ENCODE measurements at places on chromosomes 7 and 10. TPM values are rescaled to one million over a fixed set of nuclear protein-coding genes. Genes with fewer than 3 reads are reported as not detected.

GRCh38 chr10:28722065-28722803 lies 44.9 kb downstream of the BAMBI start:
- DNase-seq, result peak; percentile 19

DNA sequence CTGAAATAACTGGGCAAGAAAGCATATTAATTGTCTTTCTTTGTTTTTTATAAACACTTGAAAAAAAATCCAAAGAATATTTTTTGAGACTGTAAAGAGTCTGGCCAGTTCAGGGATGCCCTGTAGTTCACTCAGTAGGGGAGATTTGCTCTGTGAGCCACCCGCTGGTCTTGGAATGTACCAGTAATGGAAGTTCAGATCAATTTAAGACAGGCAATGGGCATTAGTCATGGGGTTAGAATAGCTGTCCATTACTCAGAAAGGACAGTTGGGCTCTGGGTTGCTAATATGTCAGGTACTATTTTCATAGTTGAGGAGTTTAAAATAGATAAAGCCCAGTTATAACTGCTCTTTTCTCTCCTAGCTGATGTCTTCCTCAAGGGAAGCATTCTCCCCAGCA lies 38.7 kb downstream of the A1CF start:
- DNase-seq, result no peak

GRCh38 chr7:45910855-45911254 lies 10.2 kb downstream of the IGFBP3 start:
- DNase-seq, result no peak

GRCh38 chr7:7706556-7707172 lies 11.7 kb downstream of the RPA3 start:
- no peak for DNase-seq

DNA sequence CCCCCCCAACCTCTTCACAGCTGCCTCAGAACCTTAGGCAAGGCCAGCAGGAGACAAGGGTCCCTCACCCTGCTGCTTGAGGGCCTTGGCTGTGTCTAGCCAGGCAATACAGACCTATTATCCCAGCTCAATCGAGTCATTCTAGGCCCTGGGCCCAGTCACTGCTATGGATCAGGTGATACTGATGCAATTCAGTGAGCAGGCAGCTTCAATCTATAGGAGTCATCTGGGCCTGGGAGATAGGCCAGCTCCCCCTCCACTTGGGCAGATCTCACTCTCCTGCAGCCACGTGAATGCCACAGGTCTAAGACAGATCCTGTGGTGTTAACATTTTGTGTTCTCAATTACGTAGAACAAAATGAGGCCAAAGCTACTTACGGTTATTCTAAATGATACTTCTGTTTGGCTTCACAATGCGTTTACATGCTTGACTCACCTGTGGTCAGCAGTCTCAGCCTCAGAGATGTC lies 68.0 kb upstream of the LRRC4 start:
- no peak for DNase-seq

GRCh38 chr7:83210479-83210878 lies 47.8 kb upstream of the PCLO start:
- no peak for DNase-seq

The GDF2 gene
- not detected for total RNA-seq

The KIAA1217 gene
- 144 TPM for total RNA-seq

The ELOVL3 gene
- total RNA-seq, result 0.25 TPM

The CPA2 gene
- not detected for total RNA-seq

The ZCCHC24 gene
- 31.6 TPM for total RNA-seq

- peak; percentile 20 for DNase-seq
These were observed 15.5 kb downstream of the CARD11 start for GRCh38 chr7:3028071-3028757.

The AOAH gene
- 2.1 TPM for total RNA-seq

The MINDY4 gene
- total RNA-seq, result 1.5 TPM

The POU6F2 gene
- not detected for total RNA-seq

DNA sequence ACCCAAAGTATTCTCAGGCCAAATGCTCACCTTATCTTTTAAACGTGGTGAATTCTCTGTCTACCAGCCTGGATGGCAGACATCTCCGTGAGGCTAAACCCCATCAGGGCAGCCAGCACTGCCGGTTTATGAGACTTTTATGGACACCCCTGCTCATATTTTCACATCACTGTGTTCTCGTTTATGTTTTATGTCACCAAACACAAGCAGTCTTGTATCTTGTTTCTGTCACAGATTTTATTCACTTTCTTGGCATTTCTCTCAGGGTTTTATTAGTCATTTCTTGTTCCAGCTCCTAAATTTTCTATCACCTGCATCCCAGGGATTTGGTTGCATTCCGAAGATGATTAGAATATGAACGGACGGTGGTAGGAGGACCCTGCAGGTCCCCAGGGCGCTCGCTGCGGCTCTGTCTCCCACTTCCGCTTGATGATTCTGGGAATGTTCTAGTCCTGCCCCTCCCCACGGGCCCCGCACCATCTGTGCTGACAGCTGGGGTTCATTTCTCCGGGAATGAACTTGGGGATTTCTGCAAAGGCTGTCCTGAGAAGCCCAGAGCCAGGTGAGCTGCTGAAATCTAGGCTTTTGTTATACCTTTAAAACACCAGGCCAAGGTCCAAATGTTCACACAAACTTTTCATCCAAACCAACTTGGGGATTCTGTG lies 217.6 kb downstream of the GFRA1 start:
- peak; percentile 50 for DNase-seq

- no peak for DNase-seq
These were observed 74.1 kb upstream of the ANK3 start for GRCh38 chr10:60463746-60464145.

- no peak for DNase-seq
These were observed 11.1 kb downstream of the KAZALD1 start for GRCh38 chr10:101072923-101073322.

DNA sequence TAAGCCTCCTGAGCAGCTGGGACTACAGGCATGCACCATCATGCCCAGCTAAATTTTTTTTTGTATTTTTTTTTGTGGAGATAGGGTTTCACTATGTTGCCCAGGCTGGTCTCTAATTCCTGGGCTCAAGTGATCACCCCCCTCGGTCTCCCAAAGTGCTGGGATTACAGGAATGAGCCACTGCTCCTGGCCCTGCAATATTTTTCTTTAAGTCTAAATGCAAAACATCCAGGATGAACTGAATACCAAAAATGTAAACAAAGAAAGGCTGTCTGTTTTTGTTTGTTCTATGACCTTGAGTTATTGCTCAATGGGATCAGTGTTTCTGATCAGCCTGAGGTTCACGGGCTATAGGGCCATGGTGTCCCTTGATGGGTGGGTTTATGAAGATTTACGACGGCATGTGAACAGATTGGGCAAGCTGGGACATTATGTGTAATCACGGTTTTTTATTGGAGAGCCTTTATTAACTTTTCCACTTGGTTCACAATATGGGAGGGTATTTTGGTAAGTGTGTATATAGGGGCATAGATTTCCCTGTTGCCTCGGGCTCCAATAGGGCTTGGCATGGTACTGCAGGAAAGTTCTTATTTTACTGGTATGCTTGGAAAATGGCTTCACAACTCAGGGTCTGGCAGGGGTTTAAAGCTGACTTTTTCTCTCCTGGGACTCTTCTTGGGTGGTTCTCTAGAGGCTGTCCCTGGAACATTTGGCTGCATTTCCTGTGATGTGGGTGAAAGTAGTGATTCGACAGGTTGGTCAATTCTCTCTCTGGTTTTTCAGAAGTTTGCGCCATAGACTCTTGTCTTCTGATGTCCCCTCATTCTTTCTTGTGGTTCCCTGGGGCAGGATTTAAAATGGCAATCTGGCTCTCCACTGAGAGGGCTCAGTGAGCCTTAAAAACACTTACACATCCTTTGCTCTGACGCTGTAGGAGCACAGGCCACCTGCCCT lies 41.6 kb downstream of the MRPS33 start:
- DNase-seq, result no peak
